ENCODE measurements at places on chromosomes 4 and X.

- DNase-seq, result peak; percentile 23
Measured at GRCh38 chr4:165131247-165131832, 18.7 kb upstream of the TMEM192 start.

DNA sequence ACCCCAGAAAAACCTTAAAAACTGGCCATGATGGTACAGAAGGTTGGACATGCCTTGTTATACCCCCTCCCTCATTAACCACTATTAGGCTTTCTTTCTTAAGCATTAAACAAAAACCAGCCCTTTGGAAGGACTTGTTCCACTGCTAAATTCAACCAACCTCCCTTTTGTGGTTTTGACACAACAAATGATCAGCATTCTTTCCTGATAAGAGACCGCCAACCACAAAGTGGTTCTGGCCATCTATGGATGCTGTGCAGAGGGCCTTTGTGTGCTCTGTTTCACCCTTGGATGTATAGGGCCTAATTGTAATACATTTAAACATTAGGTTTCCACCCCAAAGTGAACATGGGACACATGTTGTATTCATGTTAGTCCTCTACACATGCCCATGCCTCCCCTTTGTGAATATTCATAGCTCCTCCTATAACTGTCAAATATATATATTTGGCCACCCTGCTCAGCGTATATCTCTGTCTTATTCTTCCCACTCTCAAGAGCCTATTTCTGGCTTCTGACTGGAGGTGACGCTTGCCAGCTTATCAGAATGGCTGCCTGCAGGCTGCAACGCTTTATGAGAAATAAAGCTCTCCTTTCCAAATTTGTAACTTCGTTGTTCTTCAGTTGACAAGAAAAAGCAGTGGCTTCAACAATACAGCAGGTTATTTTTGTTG, 126.6 kb downstream of the NPNT start:
- no peak for DNase-seq

- DNase-seq, result no peak
Measured at GRCh38 chr4:182427554-182427953, 184.4 kb downstream of the TENM3 start.

- no peak for DNase-seq
Measured at GRCh38 chr4:154004507-154005170, 215.8 kb upstream of the SFRP2 start.

GRCh38 chr4:66655505-66655904, 889.8 kb downstream of the CENPC start:
- DNase-seq, result no peak

- DNase-seq, result no peak
Measured at GRCh38 chr4:107577743-107578142, 142.3 kb downstream of the PAPSS1 start.

DNA sequence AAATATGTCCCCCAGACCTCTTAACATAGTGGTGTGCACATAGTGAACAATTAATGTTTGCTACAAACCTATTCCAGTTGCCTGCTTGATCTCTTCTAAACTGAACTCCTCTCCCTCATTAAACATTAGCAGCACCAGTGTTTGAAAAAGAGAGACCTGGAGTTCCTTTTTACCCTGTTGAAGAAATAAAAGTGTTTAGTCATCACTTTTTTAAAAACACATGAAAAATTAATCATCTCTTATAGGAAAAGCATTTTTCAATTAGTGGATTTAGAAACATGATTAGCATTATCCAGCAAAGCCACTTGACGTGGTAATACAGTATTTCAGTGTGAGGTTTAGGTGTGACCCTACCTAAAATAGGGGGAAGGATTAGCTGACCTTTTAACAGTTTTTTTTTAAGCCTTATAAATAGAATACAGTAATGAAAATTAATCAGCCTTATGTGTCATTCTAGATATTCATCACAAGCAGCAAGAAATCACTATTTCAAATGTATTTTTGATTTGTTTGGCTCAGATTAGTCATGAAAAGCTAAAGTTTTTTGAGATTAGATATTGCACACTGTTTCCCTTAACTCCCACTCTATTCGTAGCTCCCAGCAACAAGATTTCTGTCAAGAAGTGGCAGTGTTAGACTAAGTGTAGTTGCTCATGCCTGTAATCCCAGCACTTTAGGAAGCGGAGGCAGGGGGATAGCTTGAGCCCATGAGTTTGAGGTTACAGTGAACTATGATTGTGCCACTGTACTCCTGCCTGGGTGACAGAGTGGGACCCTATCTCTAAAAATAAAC, 26.2 kb downstream of the CUL4B start:
- DNase-seq, result no peak

DNA sequence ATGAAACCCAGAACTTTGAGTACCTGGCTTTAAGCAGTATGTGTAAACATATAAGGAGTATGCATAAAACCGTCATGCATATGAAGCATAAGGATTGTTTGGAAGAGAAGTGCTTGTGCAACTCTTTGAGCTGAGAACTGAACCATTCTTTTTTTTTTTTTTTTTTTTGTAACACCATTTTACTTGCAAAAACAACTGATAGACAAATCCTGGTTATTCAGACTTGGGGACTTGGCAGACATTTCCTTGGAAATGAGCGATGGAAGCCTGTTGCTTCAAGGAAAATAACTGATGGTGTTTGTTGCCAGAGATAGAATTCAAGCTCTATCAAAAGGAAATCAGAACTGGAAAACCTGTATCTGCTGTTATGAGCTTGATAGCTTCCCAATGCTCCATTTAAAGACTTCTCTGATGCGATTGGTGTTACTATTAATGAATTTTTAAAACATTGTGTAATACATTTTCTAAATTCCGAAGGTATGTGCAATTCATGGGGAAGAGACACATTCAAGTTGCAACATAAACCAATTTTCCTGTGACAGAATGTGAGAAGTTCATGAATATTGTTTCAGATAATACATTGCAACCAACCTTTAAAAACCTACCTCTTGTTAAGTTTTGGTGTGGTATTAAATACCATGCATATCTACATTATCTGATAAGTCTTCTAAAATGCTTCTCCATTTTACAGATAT, 47.0 kb upstream of the FAT1 start:
- peak; percentile 34 for DNase-seq

DNA sequence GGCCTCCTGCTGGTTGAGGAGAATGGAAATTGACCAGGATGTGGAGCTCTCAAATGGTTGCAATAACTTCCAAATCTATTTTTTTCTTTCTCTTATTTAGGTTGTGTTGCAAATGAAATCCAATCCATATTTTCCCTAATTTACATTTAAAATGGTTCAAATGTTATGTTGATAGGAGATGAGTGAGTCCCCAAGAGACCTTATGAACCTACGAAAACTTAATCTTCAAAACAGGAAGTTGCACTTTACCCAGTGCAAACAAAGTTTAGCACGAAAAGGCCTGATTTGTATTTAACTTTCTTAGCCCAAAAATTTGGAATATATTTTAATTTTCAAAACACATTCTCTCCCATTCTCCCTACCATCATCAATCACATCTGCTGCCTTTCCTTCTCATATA, 59.3 kb upstream of the NDP start:
- DNase-seq, result no peak

DNA sequence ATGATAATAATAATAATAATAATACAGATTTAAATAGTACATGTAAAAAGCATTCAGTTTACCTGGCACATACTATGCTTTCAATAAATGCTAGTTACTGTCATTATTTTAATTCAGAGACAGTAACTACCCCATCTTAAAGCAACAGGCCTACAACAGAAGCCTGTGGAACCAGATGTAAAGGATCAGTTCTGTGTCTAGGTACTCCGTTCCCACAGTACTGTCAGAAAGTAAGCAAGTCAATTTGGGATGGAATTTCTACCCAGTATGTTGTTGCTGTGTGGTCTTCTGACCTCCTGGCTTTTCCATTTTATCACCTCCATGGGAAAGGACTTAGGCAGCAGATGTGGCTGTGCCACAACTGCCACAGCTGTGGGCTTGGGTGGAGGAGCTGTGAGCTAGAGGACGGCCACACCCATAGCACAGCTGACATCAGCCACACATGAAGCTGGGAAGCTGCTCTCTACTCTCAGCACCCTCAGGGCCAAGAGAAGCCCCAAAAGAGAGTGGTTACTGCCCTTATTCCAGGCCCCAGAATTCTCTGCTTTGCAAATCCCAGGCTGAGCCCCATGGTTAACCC, 102.8 kb downstream of the CBR4 start:
- no peak for DNase-seq

- no peak for DNase-seq
Measured at GRCh38 chr4:41569961-41570360, 32.0 kb downstream of the LIMCH1 start.

DNA sequence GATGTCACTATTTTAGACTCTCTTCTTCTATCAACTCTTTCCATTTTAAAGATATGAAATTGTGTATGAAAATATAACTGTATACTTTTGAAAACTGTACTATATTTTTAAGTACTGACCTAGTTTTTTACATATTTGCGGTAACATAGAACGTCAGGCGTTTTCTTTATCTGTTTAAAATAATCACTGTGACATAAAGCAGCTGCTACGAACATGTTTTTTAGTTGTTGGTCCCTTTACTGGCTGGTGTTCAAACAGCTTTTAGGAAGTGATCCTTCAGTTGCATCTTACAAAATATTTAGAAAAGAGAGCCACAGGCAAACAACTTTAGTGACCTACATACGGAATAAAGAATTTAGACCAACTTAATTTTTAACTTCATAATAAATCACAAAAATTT, 73.1 kb downstream of the METTL14 start:
- no peak for DNase-seq

DNA sequence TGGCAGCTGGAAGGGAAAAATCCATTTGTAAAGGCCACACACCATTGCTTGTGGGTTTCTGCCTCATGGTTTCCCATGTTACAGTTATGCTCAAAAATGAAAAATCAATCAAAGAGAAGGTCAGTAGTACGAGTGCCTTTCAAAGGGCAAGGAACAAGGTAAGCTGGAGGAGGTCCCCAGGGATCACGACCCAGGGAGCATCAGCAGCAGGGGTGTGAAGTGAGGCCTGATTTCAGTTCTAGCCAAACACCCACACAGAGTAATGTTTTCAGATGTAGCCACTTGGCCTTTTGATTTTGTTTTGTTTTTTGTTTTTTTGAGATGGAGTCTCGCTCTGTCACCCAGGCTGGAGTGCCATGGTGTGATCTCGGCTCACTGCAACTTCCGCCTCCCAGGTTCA, 69.4 kb upstream of the AFAP1 start:
- no peak for DNase-seq

Measured in RCC 7860 (cell line).